Cerebellar nuclear complex (tissue), 1 donor: ENCODE measurements at places on chromosomes 4 and X.

- peak; percentile 24 for DNase-seq
Observed at GRCh38 chrX:129925305-129926092, 19.5 kb downstream of the UTP14A start.

DNA sequence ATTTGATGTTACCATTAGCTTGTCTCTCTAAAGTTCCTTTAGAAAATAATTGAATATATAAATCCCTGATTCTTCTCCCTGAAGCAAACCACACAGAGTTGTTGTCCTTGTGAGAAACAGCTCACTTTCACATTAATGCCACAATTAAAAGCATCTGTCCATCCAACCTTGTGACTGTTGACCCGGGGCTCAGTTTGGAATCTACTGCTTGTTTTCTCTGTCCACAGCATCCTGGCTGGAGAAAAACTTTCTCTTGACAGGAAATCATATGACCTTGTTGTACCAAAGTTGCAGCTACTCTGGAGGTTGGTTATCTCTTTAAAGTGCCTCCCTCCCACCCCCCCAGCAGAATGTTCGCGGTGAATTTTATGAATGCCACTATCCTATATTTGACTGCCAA, 3.1 kb downstream of the PRKG2 start:
- no peak for DNase-seq

- DNase-seq, result no peak
Observed at GRCh38 chr4:84019626-84020025, 479.5 kb downstream of the NKX6-1 start.

- DNase-seq, result no peak
Observed at GRCh38 chrX:108312957-108313356, 125.3 kb downstream of the COL4A6 start.

DNA sequence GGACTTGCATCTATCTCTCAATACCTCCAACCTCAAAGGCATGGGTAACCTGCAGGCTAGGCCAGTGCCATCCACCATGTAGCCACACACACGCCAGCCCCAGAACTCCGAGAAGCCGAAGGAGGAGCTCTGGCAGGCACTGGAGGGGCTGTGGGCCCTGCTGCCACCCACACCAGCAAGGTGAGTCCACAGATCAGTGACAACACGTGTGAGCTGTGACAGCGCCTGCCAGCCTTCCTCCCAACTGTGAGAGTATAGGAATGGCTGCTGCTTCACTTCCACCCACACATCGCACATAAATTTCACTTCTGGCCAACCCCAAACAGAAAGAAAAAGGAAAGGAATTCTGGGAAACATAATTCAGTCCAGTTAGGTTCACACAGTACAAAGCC, 422.6 kb downstream of the BCOR start:
- no peak for DNase-seq

DNA sequence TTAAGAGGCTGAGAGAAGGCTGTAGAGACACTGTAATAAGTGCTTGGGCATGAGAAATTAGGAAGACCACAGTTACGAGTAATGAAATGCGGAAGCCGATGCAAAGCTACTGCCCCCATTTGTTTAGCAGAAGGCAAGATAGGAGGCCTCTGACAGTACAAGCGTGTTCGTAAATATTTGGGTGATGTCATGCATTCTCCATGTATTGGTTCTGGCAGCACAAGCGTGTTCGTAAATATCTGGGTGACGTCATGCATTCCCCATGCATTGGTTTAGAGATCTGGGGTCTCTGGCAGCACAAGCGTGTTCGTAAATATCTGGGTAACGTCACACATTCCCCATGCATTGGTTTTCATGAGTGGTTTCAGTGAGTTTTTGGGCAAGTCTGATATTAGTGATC, 661.5 kb upstream of the FRG1 start:
- no peak for DNase-seq

GRCh38 chr4:44722001-44722400, 4.4 kb downstream of the GNPDA2 start:
- no peak for DNase-seq

GRCh38 chr4:140296335-140297220, 76.9 kb upstream of the SCOC start:
- DNase-seq, result peak; percentile 91

GRCh38 chr4:53040851-53041250, 178.7 kb downstream of the RASL11B start:
- DNase-seq, result no peak

DNA sequence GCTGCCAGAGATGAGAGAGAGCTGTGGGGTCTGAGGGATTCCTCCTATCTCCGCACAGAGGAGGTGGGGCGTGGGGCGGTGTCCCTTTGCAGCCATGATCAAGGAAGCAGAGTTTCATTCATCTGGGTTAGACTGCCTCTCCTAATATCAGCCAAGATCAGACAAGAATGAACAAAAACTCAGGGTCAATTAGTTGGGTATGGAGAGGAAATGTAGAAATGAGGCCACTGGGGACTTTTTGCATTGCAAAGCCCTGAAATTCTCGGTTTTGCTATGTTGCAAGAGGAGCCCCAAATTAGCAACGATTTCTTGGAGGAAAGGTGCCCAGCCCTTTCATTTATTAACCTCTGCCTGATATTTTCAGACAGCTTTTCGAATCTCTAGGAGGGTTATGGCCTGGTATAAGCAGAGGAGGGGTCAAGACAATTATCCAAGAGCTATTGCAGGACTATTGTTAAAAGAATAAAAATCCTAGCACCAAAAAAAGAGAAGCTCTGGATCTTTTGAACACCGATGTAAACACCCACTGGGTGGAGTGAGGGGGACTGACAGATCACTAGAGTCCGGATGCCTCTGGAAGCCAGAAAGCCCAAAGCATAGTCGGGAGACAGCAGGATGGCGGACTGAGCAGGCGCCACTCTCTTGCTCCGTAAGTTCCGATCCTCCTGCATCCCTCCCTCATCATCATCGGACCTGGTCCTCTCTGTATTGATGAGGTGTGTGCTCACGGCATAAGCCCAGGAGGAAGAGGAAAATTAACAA, 34.4 kb upstream of the ACSL1 start:
- DNase-seq, result no peak

DNA sequence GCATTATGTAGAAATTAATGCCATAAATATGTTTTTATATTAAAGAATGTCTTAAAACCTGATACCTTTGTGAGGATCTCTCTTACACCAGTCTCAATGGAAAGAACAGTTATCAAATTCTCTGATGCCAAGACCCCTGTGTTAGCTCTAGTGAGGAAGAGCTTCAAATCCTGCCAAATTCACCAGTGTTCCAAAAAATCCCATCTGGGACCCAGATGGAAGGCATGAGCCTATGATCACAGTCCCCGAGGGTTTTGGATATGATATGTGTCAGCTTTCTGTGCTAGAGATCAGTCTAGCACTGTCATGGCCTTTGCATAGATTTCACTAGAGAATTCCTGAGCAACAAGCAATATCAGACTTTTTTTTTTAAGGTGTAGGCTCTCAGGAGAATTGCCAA, 412.1 kb downstream of the UBE2NL start:
- no peak for DNase-seq

DNA sequence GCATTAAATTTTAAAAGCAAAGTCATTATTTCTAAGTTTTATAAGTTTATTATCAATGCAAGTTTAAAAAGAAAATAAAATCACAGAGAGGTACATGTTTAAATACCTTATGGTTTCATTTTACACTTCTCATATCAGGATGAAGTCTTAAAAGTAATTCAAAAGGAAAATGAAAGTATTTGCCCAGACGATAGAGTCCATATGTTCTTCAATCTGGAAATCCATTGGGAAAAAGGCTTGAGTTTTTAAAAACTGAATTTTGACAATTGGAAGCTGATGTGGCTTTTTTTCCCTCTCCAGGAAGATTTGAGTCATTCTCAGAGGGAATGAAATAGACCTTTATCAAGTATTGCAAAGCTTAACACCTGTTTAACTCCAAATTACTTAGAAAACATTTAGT, 37.1 kb downstream of the MAB21L2 start:
- DNase-seq, result no peak

- DNase-seq, result no peak
Observed at GRCh38 chr4:148017801-148018200, 285.9 kb downstream of the ARHGAP10 start.

GRCh38 chrX:26597981-26598380, 382.0 kb downstream of the MAGEB5 start:
- no peak for DNase-seq

DNA sequence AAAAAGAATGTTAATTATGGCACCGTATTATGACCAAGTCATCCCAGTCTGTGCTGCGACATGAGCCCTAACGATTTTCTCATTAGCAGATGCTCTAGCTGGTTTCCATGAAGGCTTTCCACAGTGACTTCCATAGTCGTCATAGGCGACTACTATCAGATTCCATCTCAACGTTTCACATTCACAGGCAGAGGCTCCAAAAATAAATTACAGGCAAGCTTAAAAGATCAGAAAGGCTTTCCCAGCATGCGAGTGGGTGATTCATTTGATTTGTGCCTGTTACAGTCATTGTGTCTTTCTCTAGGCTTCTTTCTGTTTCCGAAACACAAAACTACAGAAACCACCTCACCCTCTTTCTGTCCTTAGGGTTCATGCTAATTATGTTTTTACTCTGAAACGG, 43.2 kb downstream of the PALLD start:
- no peak for DNase-seq

DNA sequence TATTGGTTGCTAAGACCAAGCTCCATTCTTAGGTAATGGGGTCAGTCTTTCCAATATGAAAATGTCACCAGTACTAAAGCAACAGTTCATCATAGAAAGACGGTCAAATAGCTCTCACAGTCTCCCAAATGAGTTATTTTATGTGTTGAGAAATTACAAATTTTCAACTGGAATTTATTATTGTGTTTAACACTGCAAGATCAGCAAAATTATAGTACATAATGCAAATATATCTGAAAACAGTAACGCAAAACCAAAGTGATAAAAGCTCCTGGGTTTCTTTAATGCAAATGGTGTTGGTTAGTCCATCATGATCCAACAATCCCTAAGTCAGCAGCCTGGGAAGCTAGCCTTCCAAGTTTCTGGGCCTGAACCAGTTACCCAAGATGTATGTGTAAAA, 61.5 kb upstream of the EGFL6 start:
- no peak for DNase-seq

- DNase-seq, result no peak
Observed at GRCh38 chr4:180706766-180707165, 1536.4 kb upstream of the TENM3 start.

- DNase-seq, result no peak
Observed at GRCh38 chr4:121668368-121669162, 28.2 kb downstream of the ANXA5 start.

DNA sequence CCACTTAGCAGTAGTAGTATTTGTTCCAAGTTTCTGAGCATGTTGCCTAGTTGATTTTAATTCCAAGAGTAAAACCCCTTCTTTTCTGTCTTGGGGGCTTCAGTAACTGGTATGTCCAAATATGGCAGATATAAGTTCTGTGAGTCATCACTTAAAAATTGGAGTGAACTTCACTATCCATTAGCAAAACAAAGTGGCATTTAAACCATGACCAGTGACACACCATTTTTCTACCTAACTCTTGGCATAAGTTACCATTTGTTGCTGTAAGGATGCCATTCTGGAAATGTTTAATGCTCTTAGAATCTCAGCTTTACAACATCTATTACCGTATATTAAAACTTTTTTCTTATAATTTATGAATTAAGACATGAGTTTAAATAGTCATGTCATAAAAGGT, 102.0 kb downstream of the CBR4 start:
- no peak for DNase-seq

DNA sequence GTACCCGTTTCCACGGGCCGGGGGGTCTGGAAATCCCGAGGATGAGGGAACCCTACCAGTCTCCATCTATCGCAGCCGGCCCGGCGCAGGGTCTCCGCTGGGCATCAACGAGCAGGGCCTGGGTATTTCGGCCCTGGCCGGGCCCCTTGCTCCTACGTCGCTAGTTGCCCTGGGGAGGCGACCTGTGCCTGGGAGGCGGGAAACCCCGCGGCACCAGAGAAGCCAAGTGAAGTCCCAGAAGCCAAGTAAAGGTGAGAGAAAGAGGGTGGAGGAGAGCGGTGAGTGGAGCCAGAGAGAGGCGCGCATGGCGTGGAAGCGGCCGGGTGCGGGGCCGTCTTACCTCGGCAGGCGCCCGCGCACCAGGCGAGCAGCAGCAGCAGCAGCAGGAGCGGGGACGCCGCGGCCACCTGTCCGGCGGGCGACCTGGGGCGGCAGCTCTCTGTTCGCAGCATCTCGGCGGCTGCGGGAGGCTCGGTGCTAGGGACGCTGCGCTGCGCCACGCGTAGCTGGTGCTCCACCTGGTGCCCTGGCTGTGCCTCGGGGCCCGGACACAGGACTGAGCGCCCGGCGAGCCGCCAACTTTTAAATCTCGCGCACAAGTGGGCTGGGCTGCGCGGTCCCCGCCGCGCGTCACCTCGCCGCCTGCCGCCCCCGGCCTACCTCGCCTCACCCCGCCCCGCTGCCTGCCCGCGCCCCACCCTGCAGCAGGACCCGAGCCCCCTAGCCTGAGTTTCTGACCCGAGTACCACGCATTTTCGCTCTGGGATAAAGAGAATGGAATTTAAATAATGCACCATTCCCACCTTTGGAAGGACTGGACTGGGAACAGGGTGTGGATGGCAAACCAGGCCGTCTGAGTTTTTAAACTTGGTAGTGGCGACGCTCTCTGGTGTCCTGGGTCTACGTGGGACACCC, at the start of gene NMU:
Gene NMU (minus strand): TSS at position 558 of the 915 bp plus-strand sequence. CDS start 106 bp downstream, at position 452.
- no peak for DNase-seq

DNA sequence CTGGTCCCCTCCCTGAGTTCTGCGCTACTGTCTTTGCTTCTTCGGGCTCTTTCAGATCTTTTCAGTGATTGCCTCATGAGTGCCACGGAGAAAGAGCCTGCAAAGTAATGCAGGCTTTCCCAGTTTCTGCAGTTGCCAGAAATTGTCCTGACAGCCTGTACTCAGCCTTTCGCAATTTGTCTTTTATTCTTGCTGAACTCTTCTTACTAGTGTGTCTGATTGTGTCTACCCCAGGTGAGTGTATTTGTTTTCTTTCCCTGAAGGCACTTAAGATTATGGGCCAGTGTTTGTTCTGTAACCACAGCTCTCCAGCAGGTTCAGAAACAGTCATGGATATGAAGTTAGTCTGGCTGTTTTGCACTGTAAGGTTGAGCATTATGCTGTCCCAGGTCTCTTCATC, 47.1 kb downstream of the FAM193A start:
- DNase-seq, result no peak

DNA sequence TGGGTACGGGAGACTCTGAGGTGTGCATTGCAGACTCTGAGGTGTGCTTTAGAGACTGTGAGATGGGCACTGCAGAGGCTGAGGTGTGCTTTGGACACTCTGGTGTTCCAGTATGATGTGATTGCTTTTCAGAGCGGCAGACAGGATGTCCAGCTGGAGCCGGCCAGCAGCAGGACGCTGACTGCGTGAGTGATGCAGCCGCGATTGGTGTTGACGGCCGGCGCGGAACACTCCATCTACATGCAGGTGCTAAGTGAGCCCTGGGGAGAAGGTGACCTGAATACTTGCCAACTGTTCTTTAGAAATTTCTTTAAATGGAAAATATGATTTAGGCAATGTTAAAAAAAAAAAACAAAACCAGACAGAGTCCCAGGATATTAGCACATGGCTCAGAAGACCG, 103.1 kb upstream of the PPP2R3B start:
- DNase-seq, result no peak
